ENCODE measurements at places on chromosomes 4 and X.

- no peak for DNase-seq
Observed at GRCh38 chr4:183788308-183788905, 116.7 kb upstream of the STOX2 start.

DNA sequence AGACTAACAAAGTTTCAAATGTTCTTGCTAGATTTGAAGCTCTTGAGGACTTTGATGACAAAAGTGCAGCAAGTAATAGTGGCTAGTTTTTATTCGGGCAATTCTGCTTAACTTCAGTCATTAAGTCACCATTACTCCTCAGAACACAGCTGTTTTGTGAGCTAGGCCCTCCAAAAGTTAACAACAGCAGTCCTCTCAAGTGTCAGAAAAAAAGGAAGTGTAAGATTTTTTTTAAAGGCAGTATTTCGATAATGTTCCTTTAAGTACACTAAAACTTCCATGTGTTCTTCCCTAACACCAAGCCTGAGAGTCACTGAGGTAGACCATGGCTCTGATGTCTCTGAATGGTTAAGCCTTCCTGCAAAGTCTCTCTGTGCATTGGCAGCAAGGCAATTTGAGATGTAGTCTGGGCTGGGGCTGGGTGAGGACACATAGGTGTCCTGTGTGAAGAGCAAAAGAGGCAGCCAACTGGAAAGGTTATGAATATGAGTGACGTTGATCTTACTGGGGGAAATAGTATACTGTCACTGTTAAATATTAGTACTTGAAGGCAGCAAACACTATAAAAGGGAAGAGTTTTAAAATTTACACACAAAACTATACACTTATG, 174.0 kb upstream of the MAP3K15 start:
- DNase-seq, result no peak

GRCh38 chr4:102825261-102826091, 1.9 kb downstream of the UBE2D3 start:
- DNase-seq, result peak; percentile 70

GRCh38 chrX:43581167-43581566, 74.9 kb upstream of the MAOA start:
- DNase-seq, result no peak

GRCh38 chr4:150229520-150229919, 151.3 kb downstream of the DCLK2 start:
- peak; percentile 87 for DNase-seq

GRCh38 chrX:70444946-70445656, 466 bp downstream of the DLG3 start:
- DNase-seq, result no peak

DNA sequence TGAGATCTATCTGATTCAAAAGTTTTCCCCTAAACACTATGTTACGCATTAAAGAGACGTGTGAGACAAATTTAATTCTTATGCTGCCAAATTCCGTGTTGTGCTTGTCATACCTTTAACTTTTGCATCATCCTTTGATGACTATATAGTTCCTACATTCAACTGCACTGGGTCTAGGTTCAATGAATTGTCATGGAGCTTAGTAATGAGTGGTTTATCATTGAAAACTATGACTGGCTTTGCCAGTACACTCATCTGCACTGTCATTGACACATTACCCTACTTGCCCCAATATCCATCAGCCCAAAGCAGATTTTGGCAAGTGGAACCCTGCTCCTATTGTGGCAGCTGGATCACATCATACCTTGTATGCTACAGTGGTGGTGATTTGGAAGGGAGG, 882.9 kb upstream of the SLIT2 start:
- peak; percentile 4 for DNase-seq

- DNase-seq, result no peak
Observed at GRCh38 chr4:74625981-74626380, 168.3 kb downstream of the BTC start.
